ENCODE measurements at places on chromosomes 13 and 19.

DNA sequence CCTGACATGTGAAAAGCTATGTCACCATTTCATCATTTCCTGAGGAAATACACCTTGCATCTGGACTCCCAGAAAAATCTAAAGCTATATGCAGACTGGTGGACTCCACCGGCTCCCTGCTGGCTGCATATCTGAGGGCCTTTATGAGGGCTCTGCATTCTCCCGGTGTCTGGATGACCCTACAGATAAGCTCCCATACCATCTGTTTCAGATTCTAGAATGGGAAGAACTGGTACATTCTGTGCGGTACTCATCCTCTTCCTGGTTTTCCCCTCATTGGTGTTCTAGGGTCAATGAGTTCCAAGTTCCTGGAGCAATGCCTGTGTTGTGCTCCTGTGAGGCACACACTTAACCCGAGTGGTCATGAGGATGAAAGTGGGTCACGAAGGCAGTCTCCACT, 60.4 kb downstream of the COL4A1 start:
- DNase-seq, result no peak

- DNase-seq, result no peak
Observed at GRCh38 chr13:42747399-42747873, 33.9 kb upstream of the FAM216B start.

DNA sequence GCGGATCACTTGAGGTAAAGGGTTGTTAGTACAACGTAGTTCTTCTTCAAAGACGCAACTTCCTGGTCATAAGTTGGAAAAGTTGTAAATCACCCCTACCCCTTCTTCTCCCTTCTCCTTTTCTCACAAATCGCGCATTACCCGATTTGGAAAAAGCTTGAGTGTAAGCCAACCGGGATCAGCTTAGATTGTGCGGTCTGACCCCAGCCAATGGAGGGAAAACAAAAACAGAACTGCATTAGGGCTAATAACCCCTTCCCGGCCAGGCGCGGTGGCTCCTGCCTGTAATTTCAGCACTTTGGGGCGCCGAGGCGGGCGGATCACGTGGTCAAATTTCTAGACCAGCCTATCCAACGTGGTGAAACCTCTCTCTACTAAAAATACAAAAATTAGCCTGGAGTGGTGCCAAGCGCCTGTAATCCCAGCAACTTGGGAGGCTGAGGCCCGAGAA, 806 bp downstream of the ZNF90 start:
- no peak for DNase-seq

GRCh38 chr13:28318496-28318895, 176.4 kb downstream of the FLT1 start:
- no peak for DNase-seq

DNA sequence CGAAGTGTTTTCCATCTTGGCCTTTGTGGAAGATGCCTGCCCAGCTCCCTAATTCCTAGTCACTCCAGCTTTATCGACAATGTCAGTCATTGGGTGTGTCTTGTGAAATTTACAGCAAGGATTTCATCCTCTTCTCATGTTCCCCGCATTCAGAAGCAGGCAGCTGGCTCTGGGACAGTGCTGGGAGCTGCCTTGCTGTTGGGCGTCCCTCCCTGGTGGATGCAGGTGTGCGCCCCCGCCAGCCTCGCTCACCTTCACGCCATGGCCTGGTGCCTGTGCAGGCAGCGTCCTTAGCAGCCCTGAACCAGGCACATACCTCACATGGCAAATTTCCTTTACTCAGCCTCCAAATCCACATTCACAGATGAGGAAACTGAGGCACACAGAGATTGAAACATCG, 39.7 kb upstream of the TFDP1 start:
- DNase-seq, result no peak

DNA sequence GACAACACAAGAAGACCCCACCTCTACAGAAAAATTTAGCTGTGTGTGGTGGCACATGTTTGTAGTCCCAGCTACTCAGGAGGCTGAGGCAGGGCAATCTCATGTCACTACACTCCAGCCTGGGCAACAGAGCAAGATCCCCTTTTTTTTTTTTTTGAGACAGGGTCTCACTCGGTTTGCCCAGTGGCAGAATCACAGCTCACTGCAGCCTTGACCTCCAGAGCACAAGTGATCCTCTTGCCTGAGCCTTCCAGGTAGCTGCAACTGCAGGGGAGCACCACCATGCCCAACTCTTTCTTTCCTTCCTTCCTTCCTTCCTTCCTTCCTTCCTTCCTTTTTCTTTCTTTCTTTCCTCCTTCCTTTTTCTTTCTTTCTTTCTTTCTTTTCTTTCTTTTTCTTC, 4.2 kb upstream of the CLEC4G start:
- no peak for DNase-seq

Data from stimulated activated CD4-positive, alpha-beta T cell treated with anti-CD3 and anti-CD28 coated beads, Interleukin-1b, Interleukin-23, amount 100 ng/mL, for 1 hour (primary cell).